ENCODE measurements at places on chromosomes 5 and 9. TPM values are rescaled to one million over a fixed set of nuclear protein-coding genes. Genes with fewer than 3 reads are reported as not detected.

The RBM22 gene
- 51.4 TPM for total RNA-seq

The CCNJL gene
- 7.0 TPM for total RNA-seq

DNA sequence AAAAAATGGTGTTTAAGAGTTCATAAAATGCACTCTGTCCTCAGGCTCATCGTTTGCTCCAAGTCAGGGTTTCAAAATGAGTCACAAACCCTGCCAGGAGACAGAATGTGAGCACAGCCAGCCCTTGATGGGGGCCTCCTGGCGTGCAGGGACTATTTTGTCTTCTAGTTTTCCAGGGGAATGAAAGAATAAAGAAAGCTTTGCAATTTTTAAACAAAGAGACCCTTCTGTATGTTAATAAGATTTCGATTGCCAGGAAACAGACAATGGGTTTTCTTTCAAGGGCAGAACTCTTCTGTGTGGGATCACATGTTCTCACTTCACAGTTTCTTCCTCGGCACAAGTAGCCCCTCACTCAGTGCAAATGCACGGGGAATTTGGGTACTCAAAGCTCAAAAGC is 121.4 kb upstream of the C6 start:
- no peak for DNase-seq

The TNFSF8 gene
- total RNA-seq = not detected

DNA sequence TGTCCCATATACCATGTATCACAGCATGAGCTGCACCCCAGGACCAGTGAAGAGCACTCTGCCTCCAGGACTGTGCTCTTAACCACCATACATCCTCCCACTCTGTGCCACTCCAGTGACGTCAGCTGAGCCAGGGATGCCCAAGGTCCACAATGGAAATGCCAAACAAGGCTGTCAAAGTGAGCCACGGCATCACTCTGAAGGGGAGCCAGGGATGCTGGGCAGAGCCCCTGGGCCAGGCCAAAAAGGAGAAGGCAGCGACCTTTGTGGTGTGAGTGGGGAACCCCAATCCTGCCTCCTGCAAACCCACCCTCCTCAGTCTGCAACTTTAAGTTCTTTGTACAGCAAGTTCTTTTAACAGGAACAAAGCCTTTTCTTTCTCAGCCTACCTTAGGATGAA is 242.7 kb downstream of the SYK start:
- no peak for DNase-seq

The CAAP1 gene
- total RNA-seq = 46.1 TPM

The FOXD1 gene
- 62.3 TPM for total RNA-seq

- no peak for DNase-seq
These were observed 38.3 kb downstream of the RETREG1 start for GRCh38 chr5:16578474-16578883.

- no peak for DNase-seq
These were observed 76.6 kb upstream of the ACTBL2 start for GRCh38 chr5:57559110-57559635.

The LAMC3 gene
- total RNA-seq = 3.8 TPM

All from Daoy (cell line).